ENCODE measurements at places on chromosomes 6 and 20.

DNA sequence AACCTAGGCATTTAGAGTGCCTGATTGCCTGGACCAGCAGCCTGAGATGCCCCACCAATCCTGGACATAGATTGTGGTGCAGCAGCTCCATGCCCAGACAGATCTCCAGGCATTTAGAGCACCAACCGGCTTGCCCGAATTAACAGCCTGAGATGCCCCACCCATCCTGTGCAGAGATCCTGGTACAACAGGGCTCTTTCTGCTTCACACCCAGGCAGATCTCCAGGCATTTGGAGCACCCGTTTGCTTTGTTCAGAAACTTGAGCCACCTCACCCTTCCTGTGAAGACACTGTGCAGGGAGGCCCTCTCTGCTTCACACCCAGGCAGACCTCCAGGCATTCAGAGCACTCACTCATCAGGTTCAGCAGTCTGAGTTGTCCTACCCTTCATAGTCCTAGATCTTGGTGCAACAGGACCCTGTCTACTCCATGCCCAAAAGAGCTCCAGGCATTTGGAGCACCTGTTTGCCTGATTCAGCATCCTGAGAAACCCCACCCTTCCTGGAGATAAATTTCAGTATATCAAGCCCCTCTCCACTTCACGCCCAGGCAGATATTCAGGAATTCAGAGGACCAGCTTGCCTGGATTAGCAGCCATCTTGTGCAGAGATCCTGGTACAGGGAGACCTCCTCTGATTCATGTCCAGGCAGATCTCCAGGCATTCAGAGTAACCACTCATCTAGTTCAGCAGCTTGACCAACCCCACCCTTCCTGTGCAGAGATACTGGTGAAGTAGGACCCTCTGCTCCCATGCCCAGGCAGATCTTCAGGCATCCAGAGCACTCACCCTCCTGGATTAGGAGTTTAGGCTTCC is 189.2 kb upstream of the FERMT1 start:
- DNase-seq: no peak

- no peak for DNase-seq
Observed at GRCh38 chr6:129642322-129642721, 67.7 kb downstream of the ARHGAP18 start.

DNA sequence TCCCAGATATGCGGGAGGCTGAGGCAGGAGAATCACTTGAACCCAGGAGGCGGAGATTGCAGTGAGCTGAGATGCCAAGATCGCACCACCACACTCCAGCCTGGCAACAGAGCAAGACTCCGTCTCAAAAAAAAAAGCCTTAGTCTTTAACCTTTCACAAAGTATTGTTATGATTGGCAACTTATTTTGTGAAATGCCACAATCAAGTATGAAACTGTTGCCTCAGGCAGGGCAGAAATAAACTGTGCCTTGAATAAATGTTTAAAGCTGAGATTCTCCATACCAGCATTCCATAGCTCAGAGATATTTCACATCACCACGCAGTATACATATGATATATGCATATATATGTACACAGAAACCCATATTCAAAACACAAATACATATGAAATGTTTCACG is 120.1 kb upstream of the CCDC28A start:
- no peak for DNase-seq

GRCh38 chr20:36483209-36483918 is 58.0 kb upstream of the MYL9 start:
- no peak for DNase-seq

- no peak for DNase-seq
Observed at GRCh38 chr6:125549202-125549884, 200.1 kb upstream of the HEY2 start.

DNA sequence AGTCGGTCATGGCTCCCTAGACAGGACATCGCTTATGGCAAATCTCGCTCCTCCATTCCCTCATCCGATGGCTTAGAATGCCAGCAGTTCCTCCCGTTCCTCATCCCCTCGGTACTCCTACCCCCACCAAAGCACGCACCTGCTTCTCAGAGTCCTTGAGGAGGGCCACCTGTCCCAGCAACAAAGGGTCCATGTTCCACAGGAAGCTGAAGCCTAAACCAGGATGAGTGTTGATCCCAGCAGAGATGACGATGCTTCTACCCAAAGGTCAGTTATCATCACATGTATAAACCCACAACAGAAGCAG is 111.2 kb downstream of the THBS2 start:
- no peak for DNase-seq

GRCh38 chr6:47247227-47247797 is 62.4 kb downstream of the TNFRSF21 start:
- no peak for DNase-seq

GRCh38 chr6:23097566-23097965 is 528.2 kb downstream of the HDGFL1 start:
- peak; percentile 19 for DNase-seq
